ENCODE measurements at places on chromosomes 1 and 21.
A peak's percentile ranks its signal among the peaks of the same experiment; 100 is the strongest.

GRCh38 chr1:24465638-24466037 lies 37.0 kb upstream of the RCAN3 start:
- no peak for DNase-seq

DNA sequence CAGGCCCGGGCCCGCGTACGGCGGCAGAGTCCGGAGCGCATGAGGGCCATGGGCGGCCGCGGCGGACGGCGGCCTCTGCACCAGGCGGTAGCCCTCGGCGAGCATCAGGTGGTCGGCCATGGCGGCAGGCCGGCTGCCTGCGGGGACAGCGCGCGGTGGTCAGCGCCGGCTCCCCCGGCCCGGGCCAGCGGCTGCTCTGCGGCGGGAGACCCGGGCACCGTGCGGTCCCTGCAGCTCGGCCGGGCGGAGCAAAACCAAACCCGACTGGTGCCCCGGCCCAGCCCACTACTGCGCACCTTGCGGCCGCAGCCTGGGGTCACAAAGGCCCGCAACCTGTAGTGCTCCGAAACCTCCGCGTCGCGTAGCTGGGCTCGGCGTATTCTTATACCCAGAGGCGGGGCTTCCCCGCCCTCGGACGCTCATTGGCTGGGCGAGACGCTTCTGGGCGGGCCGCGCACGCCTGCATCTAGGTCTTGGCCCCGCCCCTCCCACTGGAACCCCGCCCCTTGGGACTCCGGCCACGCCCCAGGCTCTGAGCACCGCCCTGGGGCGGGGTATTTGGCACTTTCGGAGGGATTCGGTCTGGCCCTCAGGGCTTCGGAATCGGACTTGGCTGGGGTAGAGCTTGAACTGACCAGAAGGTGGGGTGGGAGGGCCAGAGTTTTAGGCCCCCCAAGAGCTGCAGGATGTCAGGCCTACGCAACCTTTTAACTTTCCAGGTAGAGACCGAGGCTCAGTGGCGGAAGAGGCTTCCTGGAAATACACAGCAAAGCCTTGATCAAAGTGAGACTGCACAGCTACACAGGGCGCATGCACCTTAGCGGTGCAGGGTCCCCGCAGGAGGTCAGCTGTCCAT lies at the start of gene CITED4:
CITED4 (minus strand) TSS at position 356 of the 856 bp plus-strand sequence; CDS start at position 120, 236 bp downstream.
- peak; percentile 96 for DNase-seq

DNA sequence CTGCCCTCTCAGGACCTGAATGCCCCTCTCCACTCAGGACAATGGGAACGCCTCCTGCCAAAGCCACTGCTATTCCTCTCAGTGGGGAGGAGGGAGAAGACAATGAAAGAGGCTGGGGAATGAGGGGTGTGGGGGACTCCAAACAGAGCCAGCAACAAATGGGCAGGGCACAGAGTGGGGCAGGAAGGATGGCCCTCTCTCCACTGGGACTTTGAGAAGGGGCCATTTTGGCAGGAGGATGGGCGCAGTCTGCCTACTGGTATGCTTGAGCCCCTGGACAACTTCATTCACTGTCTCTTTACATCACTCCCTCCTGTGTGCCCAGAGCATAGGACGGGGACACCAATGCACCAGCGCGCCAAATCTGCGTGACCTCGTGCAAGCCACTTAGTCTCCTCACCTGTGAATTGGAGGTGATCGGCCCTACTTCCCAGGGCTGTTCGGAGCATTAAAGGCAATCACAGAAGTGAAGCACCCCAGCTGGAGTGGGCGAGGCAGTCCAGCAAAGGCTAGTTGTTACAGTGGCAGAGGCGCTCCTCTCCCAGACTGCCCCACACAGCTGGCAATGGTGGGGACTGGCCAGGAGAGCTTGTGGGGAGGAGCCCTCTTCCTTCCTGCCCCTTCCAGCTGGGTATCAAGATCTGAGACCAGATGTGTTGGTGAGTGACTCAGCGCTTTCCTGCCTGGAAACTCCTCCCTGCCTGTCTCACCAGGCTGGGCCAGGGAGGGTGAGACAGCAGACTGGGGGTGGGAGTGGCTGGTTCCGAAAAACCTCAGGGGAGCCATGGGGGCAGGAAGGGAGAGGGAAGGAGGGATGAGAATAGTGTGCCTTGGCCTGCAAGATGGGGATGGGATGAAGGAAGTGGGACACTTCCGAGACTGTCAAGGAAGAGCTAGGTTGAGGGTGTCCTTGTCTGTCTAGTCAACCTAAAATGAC lies 22.4 kb upstream of the SYNC start:
- peak; percentile 11 for DNase-seq

- no peak for DNase-seq
Observed at GRCh38 chr1:228006786-228007048, at the start of gene WNT3A. TSS of gene WNT3A (plus strand) at chr1:228006998. CDS start at chr1:228007129, 131 bp downstream.

GRCh38 chr1:54080598-54081049 lies 27.2 kb downstream of the TCEANC2 start:
- no peak for DNase-seq

DNA sequence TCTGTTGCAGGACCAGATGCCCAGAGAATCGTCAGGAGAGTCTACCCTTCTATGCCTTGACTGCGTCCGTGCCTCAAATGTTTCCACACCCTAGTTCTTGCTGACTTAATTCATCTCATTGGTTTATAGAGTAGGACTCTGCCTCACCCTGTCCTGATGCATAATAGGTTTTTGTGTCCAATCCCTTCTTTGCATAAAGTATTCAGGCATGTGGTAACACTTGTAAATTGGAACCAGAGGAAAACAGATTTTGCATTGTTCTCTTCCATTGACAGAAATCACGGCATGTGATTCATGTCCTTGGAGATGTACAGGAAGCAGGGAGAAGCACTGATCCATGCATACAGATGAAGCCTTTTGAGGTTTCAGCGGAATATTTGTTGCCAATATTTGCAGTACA lies 29.5 kb downstream of the PLPPR5 start:
- no peak for DNase-seq

- DNase-seq = no peak
Observed at GRCh38 chr1:175399795-175400194, 207.2 kb upstream of the KIAA0040 start.

GRCh38 chr1:56418151-56418631 lies 161.2 kb downstream of the PLPP3 start:
- no peak for DNase-seq

GRCh38 chr1:83698644-83699043 lies 300.3 kb downstream of the TTLL7 start:
- DNase-seq = no peak

DNA sequence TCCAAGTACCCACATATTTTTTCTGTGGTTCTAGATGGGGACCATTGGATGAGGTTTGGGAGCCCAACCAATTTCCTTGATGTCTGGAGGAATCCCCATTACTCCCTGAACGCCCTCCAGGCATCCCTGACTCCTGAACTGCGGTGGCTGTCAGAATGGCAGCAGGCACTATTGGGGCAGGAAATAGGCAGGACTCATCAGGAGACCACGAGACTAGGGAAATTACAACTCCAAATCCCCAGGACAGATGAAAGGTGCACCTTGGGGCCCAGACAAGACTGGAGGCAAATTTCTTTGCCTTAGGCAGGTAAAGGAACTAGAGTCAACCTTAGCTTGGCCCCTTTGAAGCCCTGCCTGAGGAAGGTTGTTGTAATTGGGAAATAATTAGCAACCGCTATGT lies 1.1 kb downstream of the CGN start:
- no peak for DNase-seq

Data from activated CD4-positive, alpha-beta T cell treated with anti-CD3 and anti-CD28 coated beads, Interleukin-2, amount 50 U/mL, for 48 hours (primary cell).